ENCODE measurements at places on chromosomes 12 and 14.

DNA sequence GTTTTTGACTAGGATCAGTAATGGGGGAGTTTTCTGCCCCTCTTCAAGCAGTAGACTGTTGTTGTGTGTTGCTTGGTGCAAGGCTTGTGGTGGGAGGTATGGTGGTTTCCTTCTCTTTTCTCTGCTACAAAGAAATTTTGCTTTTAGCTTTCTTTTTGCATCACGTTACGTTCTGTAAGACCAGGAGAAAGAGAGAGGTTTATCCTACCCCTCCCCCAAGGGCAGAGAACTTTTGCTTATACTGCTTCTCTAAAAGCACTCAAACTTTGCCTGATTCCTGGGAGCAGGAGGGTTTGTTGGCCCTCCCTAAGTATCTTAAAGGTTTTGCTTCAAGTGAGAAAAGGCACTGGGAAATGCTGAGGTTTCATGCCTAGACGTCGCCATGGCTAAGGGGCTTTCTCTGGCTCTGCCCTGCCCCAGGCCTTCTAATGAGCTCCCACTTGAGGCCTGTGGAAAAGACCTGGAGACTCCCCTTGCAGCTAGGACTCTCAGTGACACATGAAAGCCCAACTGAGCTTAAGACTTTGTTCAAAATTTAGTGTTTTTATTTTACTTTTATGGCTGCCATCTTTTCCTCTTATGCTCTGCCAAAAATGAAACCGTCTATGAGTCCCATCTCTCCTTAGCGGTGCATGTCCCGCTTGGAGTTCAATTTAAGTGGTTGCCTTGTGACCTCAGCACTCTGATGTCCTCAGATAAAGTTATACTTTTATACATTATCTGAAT, 49.2 kb downstream of the EIF2S3B start:
- no peak for DNase-seq

- DNase-seq = peak; percentile 34
Measured at GRCh38 chr12:54749191-54749818, 101.1 kb upstream of the DCD start.

- DNase-seq = no peak
Measured at GRCh38 chr14:47240748-47241437, 434.5 kb downstream of the MDGA2 start.

DNA sequence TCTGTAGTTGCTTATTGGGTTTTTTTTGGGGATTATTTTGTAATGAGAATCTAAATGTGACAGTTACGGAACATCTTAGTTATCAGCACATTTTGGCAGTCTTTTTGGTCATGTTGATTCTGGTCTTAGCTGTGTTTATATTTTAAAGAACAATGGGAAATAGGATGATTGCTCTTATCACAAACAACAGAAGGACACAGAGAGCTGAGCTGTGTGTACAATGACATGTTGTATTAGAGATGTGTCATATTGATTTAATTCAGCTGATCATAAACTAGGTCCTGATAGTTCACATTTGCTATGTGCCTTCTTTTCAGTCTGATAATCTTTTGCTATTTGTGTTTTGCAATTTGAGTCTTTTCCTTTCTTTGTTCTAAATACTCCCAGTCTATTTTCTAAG, 781.7 kb downstream of the TRHDE start:
- no peak for DNase-seq

GRCh38 chr12:107779077-107779831, 4.8 kb downstream of the ASCL4 start:
- peak; percentile 32 for DNase-seq

GRCh38 chr14:99854831-99855230, 61.6 kb downstream of the EML1 start:
- no peak for DNase-seq

- DNase-seq = no peak
Measured at GRCh38 chr12:48132826-48133225, 13.7 kb downstream of the PFKM start.

DNA sequence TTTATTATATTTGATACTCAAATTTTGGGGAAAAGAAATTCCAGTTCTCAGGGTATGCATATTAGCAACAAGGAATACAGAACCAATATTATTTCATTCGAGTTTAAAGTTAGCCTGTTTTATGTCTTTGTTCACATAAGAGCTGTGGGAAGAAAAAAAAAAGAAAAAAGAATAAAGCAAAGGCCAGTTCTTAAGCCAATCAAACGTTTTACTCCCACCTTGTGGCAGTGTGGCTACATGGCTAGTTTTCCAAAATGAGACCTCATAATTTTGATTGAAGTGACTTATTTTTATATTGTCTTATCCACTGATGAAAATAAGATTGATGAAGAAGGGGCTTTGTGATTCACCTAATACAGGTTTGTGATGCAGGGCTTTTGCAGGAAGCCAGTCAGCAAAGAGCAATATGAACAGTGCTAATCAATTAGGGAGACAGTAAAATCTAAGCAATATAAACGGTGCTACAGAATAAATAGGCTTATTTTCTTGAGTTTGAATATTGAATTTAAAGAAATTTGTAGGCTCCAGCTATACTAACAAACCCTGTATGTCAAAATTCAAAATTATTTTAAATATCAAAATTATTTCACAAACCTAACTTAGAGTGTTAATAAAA, 624.1 kb upstream of the FOXG1 start:
- DNase-seq = no peak

- DNase-seq = no peak
Measured at GRCh38 chr12:64707362-64707761, 51.8 kb downstream of the GNS start.

DNA sequence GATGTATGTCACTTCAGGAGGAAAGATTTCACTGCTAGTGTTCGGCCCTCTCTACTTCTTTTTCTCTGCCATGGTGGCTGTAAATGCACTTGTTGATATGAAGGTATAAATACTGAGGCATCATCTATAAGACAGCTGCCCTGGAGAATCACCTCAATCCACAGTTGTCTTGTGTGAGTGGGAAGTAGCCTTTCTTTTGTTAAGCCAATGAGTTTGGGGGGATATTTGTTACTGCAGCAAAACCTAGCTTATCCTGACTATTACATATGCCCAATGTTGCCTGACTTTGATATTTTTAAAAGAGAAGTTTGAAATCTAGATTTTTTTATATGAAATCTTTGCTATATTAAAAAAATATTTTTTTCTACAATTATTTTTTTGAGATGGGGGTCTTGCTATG, 3.3 kb upstream of the JDP2 start:
- no peak for DNase-seq

GRCh38 chr14:22837750-22838538, 1.6 kb downstream of the MMP14 start:
- DNase-seq = peak; percentile 53

DNA sequence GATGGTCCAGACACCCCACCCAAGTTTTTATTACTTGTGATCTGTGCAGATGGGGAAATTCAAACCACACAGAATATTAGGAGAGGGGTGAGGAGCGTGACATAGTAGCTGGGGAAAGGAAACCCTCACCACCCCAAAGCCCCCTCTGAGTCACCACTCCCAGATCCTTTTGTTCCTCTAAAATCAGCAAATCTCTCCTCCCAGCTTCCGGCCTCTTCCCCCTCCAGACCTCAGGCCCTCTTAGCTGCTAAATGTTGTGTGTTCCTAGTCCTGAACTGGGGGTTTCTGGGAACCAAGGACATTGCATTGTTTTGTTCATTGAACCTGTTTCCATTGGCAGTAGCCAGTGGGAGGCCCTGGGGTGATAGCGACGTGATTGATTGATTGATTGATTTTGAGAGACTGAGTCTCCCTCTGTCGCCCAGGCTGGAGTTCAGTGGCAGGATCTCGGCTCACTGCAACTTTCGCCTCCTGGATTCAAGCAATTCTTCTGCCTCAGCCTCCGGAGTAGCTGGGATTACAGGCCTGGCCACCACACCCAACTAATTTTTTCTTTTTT, 5.9 kb upstream of the ORAI1 start:
- peak; percentile 47 for DNase-seq

DNA sequence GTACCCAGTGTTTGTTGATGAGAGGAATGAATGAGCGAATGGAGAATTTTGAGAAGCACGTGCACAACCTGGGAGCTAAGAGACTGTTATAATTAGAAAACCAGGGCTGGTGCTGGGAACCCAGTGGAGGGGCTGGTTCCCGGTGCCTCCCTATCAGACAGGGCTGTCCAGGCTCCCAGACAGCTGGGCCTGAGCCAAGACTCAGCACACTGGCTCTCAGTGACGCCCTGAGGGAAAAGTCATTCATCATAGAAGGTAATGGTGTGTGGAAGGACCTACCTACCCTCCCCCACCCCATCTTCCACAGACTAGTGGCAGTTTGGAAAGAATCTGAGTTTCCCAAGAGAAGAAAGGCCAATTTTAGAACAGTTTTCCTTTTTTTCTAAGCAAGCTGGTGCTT, 34.7 kb downstream of the KCNA5 start:
- no peak for DNase-seq

- no peak for DNase-seq
Measured at GRCh38 chr12:70258605-70259403, 15.6 kb downstream of the CNOT2 start.

- DNase-seq = no peak
Measured at GRCh38 chr14:64195199-64195598, 99.0 kb downstream of the ESR2 start.

- DNase-seq = peak; percentile 19
Measured at GRCh38 chr12:104959335-104959841, 1.3 kb upstream of the SLC41A2 start.

GRCh38 chr12:109872-110271, 43.3 kb downstream of the IQSEC3 start:
- DNase-seq = no peak
